ENCODE measurements at places on chromosomes 6 and 20.

- no peak for DNase-seq
Measured at GRCh38 chr20:40431611-40432010, 257.4 kb downstream of the MAFB start.

DNA sequence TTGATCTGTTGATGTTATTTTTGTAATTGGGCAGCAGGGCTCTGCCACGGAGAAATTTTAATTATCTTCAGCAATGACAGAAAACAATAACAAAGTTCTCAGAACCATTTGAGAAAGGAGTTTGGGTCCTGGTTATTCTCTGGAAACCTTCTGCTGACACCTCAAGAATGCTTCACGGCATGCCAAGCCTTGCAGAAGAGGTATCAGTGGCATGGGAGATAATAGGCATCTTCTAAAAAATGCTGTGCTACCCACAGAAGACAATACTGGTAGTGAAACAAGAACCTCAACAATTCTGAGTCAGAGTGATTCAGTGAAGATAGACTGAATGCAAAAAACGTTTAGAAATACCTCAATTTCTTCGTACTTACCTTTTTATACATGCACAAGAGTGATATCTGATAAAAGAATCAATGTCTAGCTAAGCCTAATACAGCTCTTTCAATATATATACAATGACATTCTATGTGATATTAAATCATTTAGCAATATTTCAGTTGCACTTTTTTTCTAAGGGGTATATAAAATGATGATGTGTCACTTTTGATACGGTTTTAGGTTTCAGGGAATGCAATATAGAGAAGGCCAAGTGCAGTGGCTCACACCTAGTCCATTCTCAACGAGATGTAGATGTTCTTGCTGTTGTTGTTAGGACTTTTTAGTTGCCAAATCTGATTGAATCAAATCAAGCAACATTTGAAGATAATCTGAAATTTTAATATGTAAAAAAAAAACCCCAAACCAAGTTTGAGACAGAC lies 110.4 kb upstream of the COL21A1 start:
- no peak for DNase-seq

DNA sequence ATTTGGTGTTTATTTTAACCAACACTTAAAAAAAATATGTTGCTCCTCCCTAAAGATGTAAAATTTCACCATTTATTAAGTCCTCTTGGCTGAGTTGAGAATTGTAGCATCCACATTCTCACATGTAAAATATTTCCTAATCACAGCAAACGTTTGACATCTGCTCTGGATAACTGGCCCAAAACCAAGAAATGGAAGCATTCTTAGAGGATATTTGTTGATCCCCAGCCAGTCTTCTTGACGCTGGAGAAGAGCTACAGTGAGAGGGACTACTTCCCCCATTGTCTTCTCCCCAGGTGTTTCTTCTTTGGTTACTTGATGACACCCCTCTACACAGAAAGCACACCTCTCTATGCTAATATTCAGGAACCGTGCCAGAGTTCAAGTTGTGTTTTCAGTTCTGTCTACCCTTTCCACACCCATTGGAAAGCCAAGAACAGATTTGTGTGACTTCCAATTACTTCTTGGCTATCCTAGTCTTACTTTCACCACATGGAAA lies 454.5 kb upstream of the JAG1 start:
- DNase-seq = no peak

- DNase-seq = no peak
Measured at GRCh38 chr6:41759106-41759904, 12.1 kb upstream of the PGC start.

GRCh38 chr20:23129266-23129665 lies 43.1 kb upstream of the CD93 start:
- DNase-seq = no peak

DNA sequence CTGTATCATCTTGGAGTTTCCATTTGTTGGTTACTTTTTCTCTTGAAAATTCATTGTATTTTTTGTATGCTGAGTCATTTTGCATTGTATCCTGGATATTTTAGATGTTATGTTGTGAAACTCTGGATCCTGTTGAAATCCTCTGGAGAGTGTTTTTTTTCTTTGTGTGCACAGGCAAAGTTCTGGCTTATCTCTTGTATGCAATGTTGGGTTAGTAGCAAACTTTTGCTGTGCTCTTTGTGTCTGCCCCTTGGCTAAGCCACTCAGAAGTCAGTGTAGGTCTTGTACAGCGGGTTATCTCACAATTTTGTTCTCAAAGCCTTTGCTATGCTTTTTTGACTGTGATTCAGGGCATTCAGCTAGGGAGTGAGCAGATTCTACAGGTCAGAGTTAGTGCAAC lies 29.1 kb upstream of the LMBRD1 start:
- DNase-seq = no peak

DNA sequence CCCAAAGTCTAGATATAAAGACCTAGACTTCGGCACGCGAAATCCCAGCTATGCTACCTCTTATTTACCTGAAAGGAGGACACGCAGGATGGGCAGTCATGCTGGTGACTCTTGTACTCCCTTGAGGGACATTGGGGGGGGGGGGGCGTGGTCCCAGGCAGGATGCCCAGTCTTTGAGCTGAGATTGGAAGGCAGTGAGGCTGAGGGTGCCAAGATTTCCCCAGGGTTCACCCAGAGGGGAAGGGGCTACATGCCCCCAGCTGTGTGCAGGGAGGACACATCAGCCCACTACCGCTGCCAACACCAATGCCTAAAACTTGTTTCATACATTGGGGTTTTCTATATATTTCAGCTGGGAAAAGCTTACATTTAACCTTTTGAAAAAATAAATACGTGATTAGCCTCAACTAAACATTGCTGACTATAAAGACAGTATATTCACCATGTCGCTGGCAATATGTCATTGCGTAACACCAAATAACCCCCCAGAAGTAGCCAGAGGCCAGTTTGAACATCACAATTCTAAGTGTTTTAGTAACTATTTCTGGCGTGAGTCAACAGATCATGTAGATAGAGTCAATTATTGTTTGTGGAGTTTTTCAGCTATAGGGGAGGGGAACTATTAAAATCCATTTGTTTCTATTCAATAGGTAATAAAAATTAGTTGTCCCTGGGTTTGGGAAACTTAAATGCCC lies 21.6 kb downstream of the MGME1 start:
- no peak for DNase-seq

DNA sequence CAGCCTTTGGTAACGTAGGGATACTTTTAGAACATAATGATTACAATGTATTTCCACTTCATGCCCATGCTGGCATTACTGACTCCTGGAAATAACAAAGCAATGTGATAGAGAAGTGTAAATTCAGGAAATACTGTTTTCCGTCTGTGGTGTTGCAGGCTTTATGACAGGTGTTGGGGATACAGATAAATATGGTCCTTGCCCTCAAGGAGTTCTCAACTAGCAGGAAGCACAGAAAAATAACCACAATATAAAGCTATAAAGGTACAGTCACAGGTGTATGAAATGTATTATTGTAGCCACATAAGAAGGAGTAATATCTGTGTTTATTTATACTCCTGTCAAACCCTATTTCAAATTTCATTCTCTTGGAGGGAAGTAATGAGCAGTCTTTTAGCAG lies 12.9 kb upstream of the LAMP5 start:
- no peak for DNase-seq

DNA sequence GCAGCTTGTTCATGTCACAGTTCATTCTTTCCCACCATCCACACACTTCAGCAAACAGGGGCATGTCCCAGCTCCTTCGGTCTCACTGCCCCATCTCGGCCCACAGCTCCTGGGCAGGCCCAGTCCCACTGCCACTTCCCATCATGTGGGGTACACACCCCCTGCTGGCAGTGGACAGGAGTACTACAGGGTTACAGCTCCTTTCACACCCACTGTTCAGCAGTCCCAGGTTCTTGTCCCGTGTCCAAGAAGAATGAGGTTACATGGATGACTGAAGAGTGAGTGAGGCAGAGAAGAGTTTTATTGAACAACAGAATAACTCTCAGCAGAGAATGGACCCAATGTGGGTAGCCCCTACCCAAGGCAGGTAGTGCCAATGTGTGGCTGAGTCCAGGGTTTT lies 77.8 kb upstream of the SMLR1 start:
- no peak for DNase-seq

GRCh38 chr20:57259121-57259937 lies 7.1 kb downstream of the BMP7 start:
- no peak for DNase-seq

DNA sequence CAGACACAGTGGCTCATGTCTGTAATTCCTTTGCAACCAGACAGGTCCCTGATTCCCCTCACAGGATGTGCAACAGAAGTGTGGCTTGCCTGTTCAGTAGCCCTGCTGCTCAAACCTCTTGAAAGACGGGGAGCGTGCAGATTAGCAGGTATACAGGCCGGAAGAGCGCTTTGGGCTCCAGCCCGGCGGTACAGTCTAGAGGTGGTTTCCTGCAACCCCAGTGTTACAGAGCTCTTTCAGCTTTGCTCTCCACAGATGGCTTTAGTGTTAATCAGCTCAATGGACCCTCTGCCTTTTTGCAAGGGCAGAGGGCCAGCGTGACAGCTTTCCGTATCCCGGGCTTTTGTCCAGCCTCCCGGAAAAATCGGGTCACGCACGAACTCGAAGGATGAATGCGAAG lies 67.2 kb upstream of the TNFRSF21 start:
- no peak for DNase-seq

DNA sequence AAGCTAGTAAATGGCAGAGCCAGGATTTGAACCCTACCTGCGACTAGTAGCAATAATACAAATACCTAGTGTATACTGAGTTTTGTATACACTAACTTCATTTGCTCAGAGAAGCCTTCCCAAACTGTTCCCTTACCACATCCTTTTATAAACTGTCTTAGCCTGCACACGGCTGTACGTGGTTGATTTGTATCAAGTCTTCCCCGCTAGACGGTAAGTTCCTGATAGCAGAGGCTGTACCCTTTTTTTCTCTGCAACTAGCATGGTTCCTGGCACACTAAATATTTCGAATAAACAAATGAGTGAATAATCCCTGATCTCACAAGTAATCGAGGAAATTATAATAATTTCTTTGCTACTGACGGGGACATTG lies 636 bp downstream of the RTF2 start:
- DNase-seq = no peak

- no peak for DNase-seq
Measured at GRCh38 chr20:46835418-46835817, 59.2 kb upstream of the EYA2 start.

DNA sequence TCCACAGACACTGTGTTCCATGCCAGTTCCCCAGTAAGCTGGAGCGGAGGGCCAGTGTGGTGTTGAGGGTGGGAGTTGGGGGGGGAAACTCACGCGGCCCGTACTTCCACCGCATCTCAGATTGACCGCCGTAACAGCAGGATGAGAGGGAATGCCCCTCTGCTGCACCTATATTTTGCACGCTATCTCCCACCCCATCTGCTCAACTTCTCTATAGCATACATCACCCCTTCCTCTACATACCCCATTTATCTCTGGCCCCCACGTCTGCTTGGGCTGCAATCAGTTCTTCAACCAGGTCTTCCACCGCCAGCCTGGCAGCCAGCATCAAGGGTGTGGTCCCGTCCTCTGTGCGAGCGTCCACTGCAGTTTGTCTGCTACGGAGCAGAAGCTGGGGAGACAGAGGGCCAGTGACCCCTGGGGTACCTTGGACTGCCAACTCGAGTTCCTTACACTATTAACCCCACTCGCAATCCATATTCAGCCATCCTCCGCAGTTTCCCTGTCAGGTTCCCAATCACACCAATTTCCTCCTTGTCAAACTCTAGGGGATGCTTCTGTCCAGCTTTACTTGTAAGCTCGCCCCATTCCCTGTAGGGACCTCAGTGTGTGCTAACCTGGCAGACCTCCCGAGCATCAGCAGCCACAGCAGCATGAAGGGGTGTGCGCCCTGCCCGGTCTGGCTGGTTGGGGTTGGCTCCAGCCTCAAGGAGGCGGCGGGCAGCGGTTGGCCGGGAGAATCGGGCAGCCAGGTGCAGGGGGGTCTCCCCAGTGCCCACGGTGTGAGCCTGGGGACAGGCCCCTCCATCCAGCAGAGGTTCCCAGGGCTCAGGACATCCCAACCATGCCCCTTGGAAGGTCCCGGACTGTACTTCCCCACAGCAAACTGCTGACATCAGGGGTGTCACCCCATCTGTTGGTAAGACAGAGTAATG lies 4.5 kb upstream of the GPSM3 start:
- DNase-seq = no peak

- DNase-seq = no peak
Measured at GRCh38 chr20:1087311-1087905, 31.0 kb upstream of the PSMF1 start.

DNA sequence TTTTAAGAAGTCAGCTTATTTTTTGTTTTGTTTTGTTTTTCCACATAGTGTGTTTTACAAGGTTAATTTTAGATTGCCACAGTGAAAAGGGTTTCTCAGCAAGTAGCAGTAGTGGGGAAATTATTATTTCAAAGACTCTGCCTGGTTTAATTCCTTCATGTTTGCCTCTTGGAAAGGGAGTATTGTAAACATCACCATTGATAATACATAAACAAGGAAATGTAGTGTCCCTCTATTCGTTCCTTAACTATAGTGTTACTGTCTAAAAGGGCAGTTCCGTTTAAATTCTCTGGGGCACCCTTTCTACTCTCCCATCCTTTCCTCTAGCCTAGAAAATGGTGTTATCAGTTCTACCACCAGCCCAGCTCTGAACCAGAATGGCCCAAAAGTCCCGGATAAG lies 391.0 kb upstream of the SOX4 start:
- DNase-seq = no peak

GRCh38 chr6:13710552-13711323 lies 897 bp downstream of the RANBP9 start:
- peak; percentile 33 for DNase-seq

GRCh38 chr6:134738211-134738885 lies 211.6 kb downstream of the ALDH8A1 start:
- no peak for DNase-seq

GRCh38 chr6:148561629-148562028 lies 185.2 kb upstream of the UST start:
- no peak for DNase-seq

GRCh38 chr6:169824021-169824420 lies 72.6 kb downstream of the ERMARD start:
- DNase-seq = no peak

DNA sequence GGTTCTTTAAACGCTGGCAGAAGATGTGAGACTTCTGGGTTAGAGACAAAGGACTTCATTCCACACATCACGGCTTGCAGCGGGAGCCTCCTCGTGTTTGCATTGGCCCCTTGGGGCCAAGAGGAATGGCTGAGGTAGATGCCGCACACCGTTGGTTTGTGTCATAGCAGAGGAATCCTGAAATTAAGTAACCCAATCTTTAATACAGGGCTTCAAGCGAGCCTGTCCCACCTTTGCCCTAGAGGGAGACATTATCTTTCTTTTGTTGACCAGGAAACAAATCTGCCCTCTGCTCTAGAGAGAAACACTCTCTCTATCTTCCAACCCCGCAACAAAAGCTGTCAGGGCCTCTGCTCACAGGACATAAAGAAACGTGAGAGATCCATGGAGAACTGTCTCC lies 277.5 kb upstream of the ZFP64 start:
- DNase-seq = no peak

GRCh38 chr6:40693768-40694167 lies 106.6 kb upstream of the LRFN2 start:
- no peak for DNase-seq

GRCh38 chr20:45368221-45368980 lies 5.4 kb downstream of the SYS1 start:
- DNase-seq = peak; percentile 30

All from activated CD4-positive, alpha-beta T cell treated with anti-CD3 and anti-CD28 coated beads for 4 hours (primary cell).